ENCODE measurements at places on chromosomes 4 and X. TPM values are rescaled to one million over a fixed set of nuclear protein-coding genes. Genes with fewer than 3 reads are reported as not detected.

AMER1 gene
- total RNA-seq: 5.8 TPM

DNA sequence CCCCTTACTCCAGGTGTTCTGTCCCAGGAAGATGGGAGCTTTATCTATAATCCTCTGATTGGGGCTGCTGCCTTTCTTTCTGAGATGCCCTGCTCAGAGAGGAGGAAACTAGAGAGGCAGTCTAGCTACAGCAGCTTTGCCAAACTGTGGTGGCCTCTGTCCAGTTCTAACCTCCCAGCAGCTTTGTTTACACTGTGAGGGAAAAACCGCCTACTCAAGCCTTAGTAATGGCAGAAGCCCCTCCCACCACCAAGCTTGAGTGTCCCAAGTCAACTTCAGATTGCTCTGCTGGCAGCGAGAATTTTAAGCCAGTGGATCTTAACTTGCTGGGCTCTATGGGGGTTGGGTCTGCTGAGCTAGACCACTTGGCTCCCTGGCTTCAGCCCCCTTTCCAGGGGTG lies 394.9 kb upstream of the PABPC5 start:
- no peak overlapping the region for H3K4me3 ChIP-seq
- no peak overlapping the region for H3K27ac ChIP-seq
- no peaks in the 10 kb centered on the region for H3K27me3 ChIP-seq
- H3K36me3 ChIP-seq: no peaks in the 10 kb centered on the region
- no peak for DNase-seq

GRCh38 chrX:25295466-25295865 lies 279.7 kb upstream of the ARX start:
- H3K4me1 ChIP-seq: no peaks in the 10 kb centered on the region
- no peaks in the 10 kb centered on the region for H3K36me3 ChIP-seq
- H3K4me3 ChIP-seq: no peak overlapping the region
- no peak for DNase-seq
- H3K27ac ChIP-seq: no peak overlapping the region
- no peaks in the 10 kb centered on the region for H3K27me3 ChIP-seq

LRCH2 gene
- total RNA-seq: not detected

NRK gene
- 0.33 TPM for total RNA-seq

- H3K36me3 ChIP-seq: no peaks in the 10 kb centered on the region
- no peaks in the 10 kb centered on the region for H3K4me1 ChIP-seq
- no peak overlapping the region for H3K27ac ChIP-seq
Measured at GRCh38 chr4:105714071-105714521, 5.5 kb downstream of the GSTCD start.

RBMXL3 gene
- not detected for total RNA-seq

CABS1 gene
- not detected for total RNA-seq

GRCh38 chr4:153521478-153521877 lies 55.3 kb downstream of the TMEM131L start:
- no peaks in the 10 kb centered on the region for H3K36me3 ChIP-seq
- no peaks in the 10 kb centered on the region for H3K27me3 ChIP-seq
- no peak overlapping the region for H3K27ac ChIP-seq
- no peaks in the 10 kb centered on the region for H3K4me1 ChIP-seq
